ENCODE measurements at places on chromosomes 1 and 21.

DNA sequence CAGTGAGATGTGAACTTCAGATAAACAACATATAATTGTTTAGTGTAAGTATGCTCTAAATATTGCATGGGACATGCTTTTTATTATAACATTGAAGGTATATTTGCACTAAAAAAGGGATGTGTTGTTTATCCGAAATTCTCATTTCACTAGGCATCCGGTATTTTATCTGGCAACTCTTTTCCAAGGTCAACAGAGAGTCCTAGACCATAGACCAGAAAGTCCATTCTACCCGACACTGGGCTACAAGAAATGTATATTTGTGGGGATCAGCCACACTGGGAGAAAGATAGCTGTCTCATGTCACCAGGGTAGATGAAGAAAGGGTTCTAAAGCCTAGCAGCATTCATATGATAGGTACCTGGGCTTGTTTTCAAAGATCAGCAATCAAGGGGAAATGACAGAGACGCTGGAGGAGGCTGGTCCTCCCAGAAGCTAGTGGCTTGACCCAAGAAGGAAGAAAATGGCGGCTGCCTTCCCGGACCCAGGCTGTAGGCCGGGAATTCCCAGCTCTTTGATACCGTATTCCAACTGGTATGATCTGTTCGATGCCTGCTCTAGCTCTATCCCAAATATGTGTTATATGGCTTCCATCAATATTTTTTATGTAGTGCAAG, 161.1 kb upstream of the IRF2BP2 start:
- DNase-seq = no peak

GRCh38 chr1:26959722-26960624, at the start of gene KDF1:
TSS of gene KDF1 (minus strand) at chr1:26960468. CDS start at chr1:26952380, 8,088 bp downstream.
- DNase-seq = peak; percentile 86

GRCh38 chr1:217188280-217189237, 442.3 kb downstream of the GPATCH2 start:
- no peak for DNase-seq

- DNase-seq = no peak
Observed at GRCh38 chr1:183566026-183566425, 24.2 kb downstream of the NCF2 start.

DNA sequence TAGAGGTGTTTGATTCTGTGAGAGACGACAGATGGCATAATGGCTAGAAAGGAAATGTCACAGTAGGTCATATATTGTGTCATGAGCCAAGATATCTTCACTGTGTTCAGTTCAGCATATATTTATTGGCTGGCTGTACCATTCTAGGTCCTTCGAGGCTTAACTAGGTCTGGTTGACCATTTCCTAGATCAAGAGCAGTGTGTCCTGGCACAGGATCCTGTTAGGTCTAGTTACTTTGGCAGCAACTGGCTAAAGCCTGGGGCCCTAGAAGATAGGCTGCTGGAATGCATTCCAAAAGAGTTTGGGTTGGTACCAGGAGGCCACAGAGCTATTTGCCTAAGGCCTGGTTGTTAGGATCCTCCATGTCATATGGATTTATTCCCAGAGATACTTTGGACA, 20.9 kb downstream of the ZBTB40 start:
- DNase-seq = no peak

- no peak for DNase-seq
Observed at GRCh38 chr1:88618331-88618730, 65.7 kb upstream of the PKN2 start.

- no peak for DNase-seq
Observed at GRCh38 chr1:46615735-46616134, 876 bp downstream of the MOB3C start.

DNA sequence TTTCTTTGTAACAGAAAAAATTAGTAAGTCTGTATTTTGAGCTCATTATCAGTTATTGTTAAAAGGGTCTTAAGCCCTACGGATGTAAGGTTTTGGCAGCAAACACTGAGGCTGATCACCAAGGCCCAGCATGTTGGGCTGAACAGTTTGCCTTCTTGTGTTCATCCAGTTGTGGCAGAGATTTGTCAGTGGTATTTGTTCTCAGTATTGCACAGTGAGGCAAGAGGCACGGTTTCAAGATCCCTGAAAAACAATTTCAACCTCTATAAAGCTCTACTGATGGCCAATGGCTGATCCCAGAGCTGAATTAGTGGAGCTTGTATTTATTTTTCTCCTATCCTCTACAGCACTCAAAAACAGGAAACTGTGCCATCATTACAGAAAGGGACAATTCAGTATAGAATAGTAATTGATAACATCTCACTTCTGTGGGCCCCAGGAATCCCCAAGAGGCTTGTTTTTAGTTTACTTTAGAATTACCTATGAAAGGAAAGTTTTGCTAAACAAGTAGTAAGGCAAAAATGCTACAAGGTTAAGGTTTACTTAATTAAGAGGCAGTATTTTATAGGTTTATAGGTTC, 191.8 kb upstream of the RAB4A start:
- DNase-seq = no peak

DNA sequence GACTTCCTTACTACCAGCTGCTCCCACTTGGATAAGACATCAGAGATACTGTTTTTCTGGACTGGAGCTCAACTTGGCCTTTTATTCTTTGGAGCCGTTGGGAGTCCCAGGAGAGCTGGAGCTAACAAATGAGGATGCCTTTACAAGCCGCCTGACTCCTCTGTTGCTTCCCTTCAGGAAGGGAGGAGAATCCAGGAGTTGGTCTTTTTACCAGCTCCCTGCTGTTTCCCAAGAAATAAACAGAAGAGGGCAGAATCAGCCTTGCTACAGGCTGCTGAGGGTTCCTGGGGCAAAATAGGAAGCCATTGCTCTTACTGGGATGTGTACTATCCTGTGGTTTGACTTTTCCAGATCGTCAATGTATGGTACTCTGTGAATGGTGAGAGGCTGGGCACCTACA, 1.5 kb downstream of the EIF3I start:
- DNase-seq = no peak

GRCh38 chr1:25198663-25199252, 33.5 kb downstream of the SYF2 start:
- DNase-seq = peak; percentile 78

DNA sequence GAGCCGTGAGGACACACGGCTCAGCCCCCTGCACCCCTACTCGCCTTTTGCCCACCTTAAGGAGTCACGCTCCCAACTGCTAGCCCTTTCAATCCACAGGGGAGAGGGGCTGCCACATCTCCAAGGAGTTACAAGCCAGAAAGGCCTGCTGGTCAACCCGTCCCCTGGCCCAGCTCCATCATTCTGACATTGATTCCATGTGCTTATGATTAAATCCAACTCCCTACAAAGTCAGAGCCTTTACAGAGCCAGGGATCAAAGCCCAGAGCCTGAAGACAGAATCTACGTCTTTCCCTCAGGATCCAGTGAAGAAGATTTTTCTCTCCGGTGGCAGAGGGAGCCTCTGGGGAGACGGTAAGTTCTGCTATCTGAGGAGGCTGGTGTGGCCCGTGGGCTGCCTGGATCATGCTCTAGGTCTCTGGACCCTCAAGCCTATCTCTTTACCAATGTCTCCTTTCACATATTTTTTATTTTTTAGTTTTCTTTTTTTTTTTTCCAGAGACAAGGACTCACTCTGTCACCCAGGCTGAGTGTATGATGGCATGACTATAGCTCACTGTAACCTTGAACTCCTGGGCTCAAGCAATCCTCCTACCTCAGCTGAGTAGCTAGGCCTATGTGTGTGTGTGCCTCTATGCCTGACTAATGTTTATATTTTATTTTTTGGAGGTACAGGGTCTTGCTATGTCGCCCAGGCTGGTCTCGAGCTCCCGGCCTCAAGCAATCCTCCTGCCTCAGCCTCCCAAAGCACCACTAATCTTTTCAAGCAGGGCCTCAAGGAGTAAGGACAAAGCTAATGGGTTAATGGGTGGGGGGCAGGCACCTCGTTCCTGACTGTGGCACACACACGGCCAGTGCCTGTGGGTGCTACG, 61.3 kb downstream of the SLC66A1 start:
- no peak for DNase-seq

GRCh38 chr1:242017580-242018233, 18.8 kb upstream of the MAP1LC3C start:
- DNase-seq = no peak

DNA sequence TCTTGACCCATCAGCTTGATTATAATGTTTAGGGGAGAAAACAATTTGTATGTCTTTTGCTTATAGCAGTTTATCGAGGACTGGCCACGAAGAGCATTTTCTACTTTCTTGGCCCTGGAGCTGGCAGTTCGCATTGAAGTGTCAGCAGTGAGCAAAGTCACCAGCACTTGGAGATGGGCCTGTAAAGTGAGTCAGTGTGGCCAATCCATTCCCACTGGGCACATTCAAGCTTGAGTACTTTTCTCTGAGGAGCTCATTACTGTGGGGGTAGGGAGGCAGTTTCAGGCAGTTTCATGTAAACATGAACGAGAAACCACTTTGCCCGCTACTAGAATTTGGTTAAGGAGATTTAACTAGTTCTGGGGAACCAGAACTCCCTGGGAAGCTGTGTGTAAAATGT, 164.8 kb downstream of the PRDM2 start:
- no peak for DNase-seq

- DNase-seq = no peak
Observed at GRCh38 chr1:15328351-15329103, 81.2 kb upstream of the EFHD2 start.

DNA sequence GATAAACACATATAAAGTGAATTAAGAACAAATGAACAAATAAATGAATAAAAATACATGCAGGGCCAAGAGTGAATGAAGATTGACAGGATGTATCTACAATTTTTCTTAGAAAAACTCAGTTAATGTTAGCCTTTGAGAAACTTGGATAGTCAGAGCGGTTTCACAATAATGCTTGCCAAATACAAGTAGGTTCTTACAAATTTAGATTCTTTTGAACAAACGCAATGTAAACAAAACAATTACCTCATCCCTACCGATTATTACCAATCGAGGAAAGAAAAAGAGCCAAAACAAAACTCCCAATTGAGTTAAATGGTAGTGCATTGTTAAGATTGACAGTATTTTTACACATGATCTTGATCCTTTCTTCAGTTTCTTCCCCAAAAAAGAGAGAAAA, 176.9 kb upstream of the DEPDC1 start:
- no peak for DNase-seq

- DNase-seq = no peak
Observed at GRCh38 chr1:108913105-108913948, 36.5 kb downstream of the GPSM2 start.

- DNase-seq = no peak
Observed at GRCh38 chr1:63435161-63435560, 67.7 kb downstream of the ALG6 start.

DNA sequence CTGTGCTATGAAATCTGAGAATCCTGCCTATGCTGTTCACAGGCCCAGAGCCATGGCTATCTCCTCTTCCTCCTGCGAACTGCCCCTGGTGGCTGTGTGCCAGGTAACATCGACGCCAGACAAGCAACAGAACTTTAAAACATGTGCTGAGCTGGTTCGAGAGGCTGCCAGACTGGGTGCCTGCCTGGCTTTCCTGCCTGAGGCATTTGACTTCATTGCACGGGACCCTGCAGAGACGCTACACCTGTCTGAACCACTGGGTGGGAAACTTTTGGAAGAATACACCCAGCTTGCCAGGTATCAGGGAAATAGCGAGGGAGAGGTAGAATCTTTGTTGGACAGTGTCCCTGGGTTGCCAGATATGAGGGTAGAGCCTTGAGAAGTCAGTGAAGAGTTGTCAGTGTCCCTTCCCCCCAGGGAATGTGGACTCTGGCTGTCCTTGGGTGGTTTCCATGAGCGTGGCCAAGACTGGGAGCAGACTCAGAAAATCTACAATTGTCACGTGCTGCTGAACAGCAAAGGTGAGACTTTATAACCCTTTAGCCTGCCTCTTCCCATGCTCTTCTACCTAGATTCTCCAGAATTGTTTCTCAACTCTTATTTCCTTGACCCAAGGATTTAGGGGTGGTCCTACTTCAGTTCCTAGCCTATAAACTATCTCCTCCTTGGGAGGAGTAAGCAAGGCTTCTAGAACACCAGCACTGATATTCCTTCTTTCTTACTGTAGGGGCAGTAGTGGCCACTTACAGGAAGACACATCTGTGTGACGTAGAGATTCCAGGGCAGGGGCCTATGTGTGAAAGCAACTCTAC, 1.4 kb downstream of the NIT1 start:
- DNase-seq = peak; percentile 65

DNA sequence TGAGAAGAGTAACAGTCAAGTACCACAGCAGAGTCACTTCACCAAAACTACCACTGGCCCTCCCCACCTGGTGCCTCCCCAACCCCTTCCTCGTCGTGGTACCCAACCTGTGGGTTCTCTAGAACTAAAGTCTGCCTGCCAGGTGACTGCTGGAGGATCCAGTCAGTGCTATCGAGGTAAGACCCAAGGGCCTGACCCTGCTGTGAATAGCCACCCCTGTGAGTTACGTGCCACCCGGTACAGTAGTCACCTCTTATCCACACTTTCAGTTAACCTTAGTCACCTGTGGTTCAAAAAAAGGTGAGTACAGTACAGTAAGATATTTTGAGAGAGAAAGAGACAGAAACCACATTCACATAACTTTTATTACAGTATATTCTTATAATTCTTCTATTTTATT, 16.5 kb downstream of the TTF2 start:
- DNase-seq = no peak

DNA sequence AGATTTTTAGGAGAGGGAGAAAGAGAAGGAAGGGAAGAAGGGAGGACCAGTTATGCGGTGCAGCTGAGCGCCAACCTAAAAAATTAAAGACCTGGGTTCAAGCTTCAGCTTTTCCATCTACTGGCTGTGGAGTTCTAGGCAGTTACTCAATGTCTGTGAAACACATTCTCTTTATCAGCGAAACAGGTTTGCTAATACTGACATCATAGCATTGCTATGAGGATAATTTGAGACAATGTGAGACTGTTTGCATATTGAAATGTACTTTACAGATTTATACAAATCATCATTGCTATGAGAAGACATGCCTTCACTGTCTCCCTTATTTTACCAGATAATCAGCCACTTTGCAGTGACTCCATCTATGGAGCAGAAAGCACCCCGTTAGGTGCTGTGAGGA, 222.9 kb upstream of the SGIP1 start:
- DNase-seq = no peak
